ENCODE measurements at places on chromosomes 3 and 15.

DNA sequence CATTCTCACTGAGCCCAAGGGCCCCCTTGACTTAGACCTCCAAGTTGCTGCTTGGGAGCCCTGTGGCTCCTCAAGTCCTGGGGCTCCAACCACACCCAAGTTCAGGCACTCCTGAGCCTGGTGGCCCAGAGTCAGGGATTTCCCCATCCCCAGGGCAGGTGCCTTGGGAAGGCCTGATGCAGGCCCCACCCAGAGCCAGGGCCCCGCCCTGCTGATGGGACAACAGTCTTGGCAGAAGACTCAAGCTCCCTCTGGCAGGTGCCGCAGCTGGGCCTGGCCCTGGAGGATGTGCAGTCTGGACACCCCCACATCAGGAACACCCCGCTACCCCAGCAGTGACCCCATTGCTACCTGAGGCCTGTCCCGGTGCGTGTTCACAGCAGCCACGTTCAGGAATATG, 17.7 kb upstream of the SHISA5 start:
- no peak for DNase-seq

- DNase-seq: peak; percentile 51
These were observed 127.6 kb upstream of the LMOD3 start for GRCh38 chr3:69250014-69250413.

DNA sequence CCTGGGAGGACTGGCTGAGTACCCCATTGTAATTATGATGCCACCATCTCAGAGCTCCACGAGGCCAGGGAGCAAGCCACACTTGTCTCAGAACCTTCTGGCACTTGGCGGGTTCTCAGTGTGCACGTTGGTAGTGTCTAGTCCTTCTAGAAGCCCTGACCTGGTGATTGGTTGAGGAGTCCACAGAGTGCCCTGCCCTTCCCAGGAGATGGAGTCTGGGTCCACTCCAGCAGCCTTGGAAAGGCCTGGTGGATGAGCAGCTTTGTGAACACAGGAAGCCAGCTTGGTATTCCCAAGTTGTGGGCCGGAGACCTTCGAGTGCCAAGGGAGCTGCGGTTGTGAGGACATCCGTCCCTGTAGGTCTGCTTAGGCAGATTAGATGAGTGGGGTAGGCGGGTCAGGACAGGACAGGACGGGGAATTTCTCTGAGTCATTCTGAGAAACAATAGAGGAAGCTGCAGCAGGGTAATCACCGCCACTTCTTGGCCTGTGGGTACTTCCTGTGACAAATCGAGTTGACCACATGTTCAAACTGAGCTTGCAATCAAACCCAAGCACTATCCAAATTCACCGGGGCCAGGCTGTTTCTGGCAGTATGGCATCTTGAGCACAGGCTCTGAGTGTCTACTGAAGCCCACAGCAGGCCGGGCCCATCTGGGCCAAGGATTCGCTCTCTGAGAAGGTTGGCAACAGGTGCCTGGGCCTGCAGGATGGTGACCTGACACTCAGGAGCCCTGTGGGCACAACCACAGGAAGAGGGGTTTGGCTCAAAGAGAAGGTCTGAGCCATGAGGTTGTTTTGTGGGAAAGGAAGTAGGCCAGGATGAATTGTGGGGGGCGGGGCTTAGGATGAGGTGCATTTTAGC, 71.5 kb upstream of the PLXNA1 start:
- DNase-seq: no peak

GRCh38 chr15:77487469-77487842, 66.8 kb downstream of the HMG20A start:
- DNase-seq: no peak

DNA sequence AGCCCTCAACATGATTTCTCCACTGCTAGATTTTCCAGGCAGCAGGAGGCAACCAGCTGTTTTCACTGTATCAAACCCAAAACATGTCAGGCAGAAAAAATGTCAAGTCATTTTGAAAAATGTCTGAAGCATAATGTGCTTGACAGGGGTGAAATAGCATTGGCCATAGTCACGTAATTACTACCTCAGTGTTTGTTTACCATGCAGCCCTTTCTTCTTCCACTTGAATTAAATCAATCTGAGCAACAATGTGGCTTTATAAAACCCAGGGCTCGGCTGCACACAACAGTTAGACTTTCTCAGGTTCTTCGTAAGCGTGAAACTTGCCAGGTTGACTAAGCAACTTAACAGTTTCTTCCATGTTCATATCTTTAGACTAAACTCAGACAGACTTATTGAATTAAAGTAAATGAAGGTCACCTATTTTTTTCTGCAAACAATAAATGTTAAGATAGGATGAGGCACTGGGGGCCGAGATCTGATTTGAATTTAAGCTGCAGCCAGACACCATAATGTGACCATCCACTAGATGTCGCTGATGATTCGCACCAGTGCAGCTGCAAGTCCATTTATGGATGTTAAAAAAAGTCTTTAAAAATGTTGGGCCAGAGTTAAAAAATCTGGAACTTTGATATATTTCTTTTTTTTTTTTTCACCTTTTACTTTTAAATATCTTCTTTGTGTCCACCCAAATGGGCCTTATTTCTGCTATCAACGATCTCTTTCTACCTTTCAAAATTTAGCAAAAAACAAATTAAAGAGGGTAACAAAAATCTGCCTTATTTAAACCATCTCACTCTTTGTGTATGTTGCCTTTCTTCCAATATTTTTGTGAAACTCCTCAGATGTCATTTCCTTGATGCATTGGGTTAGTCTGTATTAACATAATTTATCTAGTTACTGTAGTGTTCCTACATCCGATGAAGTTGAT, 305.9 kb downstream of the CACNA2D3 start:
- peak; percentile 28 for DNase-seq

DNA sequence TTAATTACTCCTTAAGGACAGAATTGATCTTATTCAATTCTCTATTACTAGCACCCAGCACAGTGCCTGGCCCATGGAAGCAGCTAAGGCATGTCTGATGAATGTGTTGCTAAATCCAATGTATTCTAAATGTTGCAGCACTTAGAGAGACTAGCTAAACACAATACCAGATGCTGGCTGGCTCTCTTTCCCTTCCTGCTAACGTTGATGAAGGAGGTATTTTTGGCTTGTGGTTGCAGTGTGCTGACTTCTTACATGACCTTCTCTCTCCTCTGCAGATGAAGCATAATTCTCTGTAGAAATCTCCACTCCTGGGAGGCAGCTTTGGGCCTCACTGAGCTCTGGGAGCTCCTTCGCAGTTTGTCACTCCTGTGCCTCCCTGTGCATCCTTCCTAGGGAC, 183.6 kb downstream of the PEX5L start:
- DNase-seq: no peak

Measured in pancreas (tissue), 10 donors.